Aorta (tissue), 5 donors: ENCODE measurements at places on chromosomes 12 and 14. TPM values are rescaled to one million over a fixed set of nuclear protein-coding genes. Genes with fewer than 3 reads are reported as not detected.
A peak's percentile ranks its signal among the peaks of the same experiment; 100 is the strongest.

ADGRD1 gene
- polyA plus RNA-seq = 2.1 TPM

DNA sequence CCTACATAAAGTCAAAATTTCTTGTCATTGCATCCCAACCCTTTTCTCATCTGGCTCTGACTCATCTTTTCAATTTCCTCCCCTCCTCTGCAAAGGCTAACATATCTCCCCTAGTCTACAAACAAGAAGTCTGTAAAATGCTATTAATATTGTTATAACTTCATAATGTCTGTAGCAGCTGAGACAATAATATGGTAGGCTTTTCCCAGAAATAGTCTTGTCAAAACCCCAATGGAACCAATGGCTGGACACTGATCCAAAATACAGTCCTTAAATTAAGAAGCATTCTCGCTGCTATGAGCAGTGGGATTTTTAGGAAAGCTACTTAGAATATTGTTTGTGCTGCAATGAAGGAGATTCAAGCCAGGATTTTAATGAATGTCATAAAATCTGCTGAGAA is 131.4 kb downstream of the KLHL28 start:
- no peaks in the 10 kb centered on the region for H3K36me3 ChIP-seq
- no peak overlapping the region for H3K4me3 ChIP-seq
- DNase-seq = no peak
- no peaks in the 10 kb centered on the region for H3K27me3 ChIP-seq
- no peak overlapping the region for H3K27ac ChIP-seq

DNA sequence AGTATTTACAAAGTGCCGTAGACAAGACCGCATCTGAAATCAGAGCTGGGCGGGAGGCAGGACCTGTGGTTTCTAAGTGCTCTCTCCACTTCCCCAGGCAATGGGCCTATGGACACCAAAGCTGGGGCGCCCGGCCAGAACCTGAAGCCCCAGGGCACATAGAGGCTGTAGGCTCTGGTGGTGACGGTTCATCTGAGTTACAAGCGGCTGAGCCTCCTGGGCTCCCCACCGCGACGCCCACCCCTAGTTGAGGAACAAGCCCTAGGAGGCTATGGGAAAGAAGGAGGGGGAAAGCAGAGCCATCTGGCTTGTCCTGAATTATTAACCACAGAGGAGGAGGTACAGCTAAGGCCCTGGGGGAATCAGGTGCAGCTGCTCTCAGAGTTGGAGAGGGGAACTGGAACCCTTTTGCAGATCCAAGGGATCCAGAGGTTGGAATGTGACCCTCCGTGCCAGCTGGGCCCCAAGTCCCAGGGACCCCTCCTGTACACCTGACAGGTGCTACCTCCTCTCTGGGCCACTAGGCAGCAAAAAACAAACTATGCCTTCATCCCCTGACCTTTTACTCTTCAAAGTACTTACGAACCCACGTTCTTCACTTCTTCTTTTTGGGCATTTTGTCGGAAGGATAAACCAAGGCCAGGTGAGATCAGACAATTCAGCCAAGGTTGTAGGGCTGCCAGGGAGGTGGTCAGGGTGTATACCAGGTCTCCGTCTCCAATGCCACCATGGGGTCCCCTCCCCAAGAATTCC is 77.2 kb downstream of the ARL6IP4 start:
- no peak overlapping the region for H3K27ac ChIP-seq
- no peak overlapping the region for H3K4me3 ChIP-seq
- H3K4me1 ChIP-seq = no peaks in the 10 kb centered on the region
- no peak for DNase-seq
- H3K27me3 ChIP-seq = no peaks in the 10 kb centered on the region

GRCh38 chr12:119178544-119179334 is at the start of gene HSPB8:
HSPB8 (plus strand) TSS chr12:119178931; CDS start chr12:119179313, 382 bp downstream.
- DNase-seq = peak; percentile 98
- no peaks in the 10 kb centered on the region for H3K36me3 ChIP-seq
- no peaks in the 10 kb centered on the region for H3K4me1 ChIP-seq
- peak within 1 kb of the TSS; percentile 91 for H3K27ac ChIP-seq

BTBD6 gene
- polyA plus RNA-seq = 99.4 TPM

CLEC9A gene
- polyA plus RNA-seq = not detected

DNA sequence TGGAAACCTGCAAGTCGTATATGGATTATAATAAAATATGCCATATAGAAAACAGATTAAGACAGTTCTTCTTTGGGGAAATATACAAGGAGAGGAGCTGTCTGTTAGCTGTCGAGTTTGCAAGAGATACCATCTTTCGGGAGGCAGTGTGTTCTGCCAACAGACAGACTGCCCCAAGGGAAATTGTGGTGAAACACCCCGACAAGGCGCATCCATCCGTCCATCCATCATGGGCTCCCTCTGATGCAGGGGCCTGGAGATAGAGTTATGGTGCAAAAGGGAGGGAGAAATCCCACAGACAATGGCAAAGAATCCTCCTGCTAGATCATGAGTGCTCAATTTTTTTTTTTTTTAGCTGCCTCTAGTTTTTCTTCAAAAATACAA is 156.3 kb downstream of the DPF3 start:
- H3K4me1 ChIP-seq = no peaks in the 10 kb centered on the region
- DNase-seq = no peak
- no peaks in the 10 kb centered on the region for H3K27me3 ChIP-seq
- H3K27ac ChIP-seq = no peak overlapping the region

DNA sequence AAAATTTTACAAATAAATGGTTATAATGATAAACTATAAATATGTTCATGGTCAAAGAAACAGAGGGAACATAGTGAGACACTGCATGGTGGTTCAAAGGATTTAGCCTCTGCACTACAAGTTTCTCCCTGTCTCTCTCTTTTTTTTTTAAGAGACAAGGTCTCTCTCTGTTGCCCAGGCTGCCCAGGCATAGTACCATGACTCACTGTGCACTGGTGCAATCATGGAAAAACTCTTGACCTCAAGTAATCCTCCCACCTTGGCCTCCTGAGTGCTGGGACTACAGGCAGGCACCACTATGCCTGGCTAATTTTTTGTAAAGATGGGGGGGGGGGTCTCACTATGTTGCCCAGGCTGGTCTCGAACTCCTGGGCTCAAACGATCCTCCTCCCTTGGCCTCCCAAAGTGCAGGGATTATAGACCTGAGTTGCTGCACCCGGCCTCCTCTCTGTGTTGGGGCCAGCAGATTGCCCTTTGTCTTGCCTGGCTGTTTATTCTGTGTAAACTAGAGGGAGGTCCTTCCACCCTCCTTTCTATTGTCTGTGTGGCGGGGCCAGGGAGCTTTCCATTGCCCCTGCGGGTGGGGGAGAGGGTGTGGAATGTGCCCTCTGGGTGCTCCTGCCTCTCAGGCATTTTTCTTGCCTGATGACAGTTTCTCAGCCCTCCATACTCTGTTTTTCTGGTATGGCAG is 22.1 kb downstream of the MTHFD1 start:
- H3K27me3 ChIP-seq = no peaks in the 10 kb centered on the region
- no peak overlapping the region for H3K4me3 ChIP-seq
- DNase-seq = no peak
- no peaks in the 10 kb centered on the region for H3K36me3 ChIP-seq
- H3K4me1 ChIP-seq = no peaks in the 10 kb centered on the region

DNA sequence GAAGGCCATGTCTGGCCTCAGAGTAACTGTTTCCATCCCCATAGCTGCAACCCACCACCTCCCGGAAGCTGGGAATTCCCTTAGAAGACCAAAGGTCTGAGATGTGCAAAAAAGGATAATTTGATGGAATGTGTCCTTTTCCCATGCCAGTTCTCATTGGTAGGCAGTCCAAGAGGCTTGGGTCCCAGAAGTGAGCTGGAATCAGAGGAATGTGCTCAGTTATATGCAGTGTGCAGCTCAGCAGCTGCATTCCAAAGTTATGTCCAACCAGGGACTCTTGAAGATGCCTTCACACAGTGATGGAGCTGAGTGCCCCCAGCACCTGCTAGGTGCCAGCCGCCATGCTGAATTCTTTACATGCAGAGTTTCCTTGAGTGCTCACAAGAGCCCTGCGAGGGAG is 583.9 kb upstream of the TBX3 start:
- H3K27ac ChIP-seq = no peak overlapping the region
- DNase-seq = no peak
- H3K36me3 ChIP-seq = no peaks in the 10 kb centered on the region
- no peaks in the 10 kb centered on the region for H3K27me3 ChIP-seq
- H3K4me1 ChIP-seq = no peaks in the 10 kb centered on the region
- H3K4me3 ChIP-seq = no peak overlapping the region

DNA sequence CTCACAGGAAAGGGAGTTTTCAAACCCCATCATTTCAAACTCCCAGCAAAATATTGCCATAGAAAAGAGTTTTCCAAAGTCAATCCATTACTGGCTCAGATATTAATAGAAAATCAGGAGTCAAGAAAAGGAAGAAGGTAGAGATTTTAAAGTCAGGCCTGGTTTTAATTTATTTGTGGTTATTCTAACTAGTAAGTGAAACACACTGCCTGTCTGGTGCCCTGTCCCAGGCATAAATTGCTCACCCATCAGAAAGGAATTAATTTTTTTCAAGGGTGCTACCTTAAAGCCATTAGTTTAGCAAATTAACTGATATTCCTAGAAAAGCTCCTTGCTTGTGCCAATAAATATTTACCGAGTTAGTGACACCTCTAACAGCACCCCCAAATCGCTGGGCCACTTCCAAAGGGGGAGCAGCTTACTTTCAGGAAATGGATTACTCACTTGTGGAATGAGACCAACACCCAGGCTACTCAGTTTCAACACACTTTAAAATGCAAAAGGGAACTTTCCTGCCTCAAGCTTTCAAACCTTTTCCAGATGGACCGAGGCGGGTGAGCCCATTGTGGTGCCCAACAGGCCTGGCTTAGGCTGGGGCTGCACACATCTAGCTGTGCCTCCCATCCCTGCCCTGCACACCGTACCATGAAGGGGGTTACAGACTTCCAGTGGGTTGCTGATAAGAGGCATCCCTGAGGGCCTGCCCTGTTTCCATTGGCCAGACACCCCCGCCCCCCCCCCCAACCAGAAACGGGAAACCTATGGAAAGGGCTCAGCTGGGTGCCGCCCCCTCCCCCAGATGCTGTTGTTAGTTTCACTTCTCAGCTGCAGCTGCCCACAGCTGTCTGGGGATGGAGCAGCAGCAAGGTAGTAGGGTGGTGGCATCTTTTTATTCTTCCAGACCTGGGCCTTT is 117.2 kb downstream of the SAMD4A start:
- peak; percentile 86 for DNase-seq
- no peaks in the 10 kb centered on the region for H3K27me3 ChIP-seq
- peak overlapping the region; percentile 99 for H3K27ac ChIP-seq
- no peak overlapping the region for H3K4me3 ChIP-seq
- peaks cover 24% of the 10 kb centered on the region for H3K4me1 ChIP-seq
- H3K36me3 ChIP-seq = no peaks in the 10 kb centered on the region

TMEM19 gene
- polyA plus RNA-seq = 13.6 TPM
